M059J (cell line): ENCODE measurements at places on chromosomes 4 and X.

GRCh38 chr4:105329081-105329480 is 144.8 kb downstream of the PPA2 start:
- no peak for DNase-seq

GRCh38 chr4:126018274-126018673 is 703.5 kb downstream of the FAT4 start:
- no peak for DNase-seq

DNA sequence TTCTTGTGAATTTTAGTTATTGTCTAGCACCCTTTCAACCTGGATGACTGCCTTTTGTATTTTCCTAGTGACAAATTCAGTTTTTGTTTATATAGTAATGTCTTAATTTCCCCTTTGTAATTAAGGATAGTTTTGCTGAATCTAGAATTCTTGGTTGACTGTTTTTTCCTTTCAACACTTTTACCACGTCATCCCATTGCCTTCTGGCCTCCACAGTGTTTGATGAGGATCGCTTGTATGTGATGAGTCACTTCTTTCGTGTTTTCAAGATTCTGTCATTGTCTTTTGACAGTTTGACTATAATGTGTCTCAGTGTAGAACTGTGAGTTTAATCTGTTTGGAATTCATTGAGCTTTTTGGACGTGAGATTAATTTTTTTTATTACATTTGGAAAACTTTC is 30.1 kb downstream of the KDM6A start:
- DNase-seq: peak; percentile 91

DNA sequence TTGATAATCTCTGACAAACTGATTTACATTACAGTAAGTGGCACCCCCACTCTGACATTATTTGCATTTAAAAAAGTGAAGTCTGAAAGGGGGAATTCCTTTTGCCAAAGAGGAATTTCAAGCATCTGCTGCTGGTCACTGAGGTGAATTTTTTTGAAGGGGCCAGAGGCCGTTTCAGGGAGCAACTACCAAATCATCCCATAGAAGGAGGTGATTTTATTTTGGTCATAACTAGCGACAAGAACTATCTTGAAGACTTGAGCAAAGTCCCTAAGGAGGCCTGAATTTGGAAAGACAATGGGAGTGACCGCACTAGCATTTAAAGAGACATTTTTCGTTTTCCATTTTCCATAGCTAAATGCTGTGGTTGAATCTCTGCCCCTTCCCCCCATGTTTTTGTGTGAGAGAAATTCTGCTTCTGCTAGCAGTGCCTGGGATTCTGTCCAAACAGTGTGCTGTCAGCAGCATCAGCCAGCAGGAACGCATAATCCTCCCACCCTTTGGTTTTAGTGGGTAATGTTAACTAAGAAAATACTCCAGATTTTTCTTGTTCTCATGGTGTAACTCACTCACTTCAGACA is 110.1 kb upstream of the MED14 start:
- DNase-seq: peak; percentile 92

DNA sequence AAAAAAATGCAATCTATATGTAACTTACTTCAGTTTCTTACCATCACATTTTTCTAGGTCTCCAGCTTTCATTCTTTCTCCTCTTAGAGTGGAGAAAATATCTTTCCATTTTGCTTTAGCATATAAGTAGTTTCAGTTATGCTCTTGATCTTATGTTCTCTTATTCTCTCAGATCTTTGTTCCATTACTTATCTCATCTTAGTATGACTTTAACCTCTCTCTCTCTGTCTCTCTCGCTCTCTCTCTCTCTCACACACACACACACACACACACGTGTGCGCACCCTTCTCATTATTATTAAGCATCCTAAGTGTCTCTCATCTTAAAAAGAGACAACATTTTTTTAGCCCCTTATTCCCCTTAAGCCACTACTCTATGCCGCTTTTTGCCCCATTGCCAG is 92.8 kb downstream of the FAAH2 start:
- DNase-seq: no peak

DNA sequence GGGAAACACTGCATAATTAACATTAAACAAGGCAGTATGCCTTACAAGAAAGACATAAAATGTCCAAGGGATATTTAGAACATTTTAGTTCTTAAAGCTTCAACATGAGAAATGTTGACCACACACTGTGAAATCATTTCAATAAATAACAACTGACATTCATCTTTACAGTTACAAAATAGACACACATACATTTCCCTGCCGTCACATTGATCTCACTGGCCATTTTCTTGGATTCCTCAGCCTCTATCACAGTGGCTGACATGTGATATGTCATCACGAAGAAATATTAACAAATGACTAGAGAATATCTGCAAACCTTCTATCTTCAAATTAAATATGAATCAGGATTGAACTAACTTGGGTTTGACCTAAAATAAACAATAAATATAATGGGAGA is 1.9 kb downstream of the CXCL2 start:
- no peak for DNase-seq

GRCh38 chr4:185524888-185525863 is 10.1 kb downstream of the PDLIM3 start:
- DNase-seq: peak; percentile 18

- peak; percentile 46 for DNase-seq
Measured at GRCh38 chr4:184347251-184348239, 126.8 kb downstream of the IRF2 start.

DNA sequence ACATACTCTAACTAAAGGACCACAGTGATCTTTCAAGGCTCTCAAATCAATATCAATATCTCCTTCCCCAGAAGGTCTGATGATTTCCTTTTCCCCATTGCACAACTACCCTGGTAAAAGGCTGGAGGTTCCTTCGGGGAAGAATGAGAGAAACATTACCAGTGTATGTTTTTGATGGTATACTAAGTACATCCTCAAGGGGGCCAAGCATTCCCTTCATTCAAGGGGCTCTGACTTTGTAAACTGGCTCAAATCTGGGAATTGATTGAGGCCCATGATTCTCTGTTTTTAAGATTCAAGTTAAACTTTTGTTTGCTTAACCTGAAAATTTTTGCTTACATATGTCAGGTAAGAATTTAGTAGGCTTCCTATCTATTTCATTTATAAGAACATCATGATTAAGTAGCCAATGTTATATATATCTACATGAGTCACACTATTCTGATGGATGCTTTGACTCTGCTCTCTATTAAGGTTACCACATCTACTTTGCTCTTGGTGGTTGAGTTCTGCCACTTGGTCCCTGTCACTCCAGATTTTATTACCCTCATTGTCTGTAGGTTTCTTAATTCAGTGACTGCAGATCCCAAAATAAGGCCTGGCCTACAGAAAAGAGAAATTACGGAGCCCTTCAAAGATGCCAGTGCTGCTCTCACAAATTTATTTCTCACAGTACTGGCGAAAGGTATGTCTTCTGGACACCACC is 16.4 kb upstream of the GUCY1B1 start:
- no peak for DNase-seq

DNA sequence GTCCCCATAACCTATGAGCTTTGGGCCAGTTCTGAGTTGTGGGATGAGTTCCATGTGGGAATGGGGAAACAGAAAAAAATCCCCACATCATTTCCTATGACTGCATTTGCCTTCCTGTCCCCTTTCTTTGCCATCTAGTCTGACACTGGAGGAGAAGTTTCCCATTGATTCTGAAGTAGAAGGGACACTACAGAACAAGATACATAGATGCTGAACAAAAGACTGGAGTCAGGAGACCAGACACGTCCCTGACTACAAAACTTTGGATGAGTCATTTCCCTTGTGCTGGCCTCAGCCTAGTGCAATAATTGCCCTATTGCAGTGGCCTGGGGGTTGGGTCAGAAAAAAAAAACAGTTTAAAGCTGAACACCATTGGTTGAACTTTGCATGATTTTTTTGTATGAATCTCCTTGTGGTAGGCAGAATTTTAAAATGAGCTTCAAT is 22.1 kb downstream of the BEX3 start:
- DNase-seq: peak; percentile 90

DNA sequence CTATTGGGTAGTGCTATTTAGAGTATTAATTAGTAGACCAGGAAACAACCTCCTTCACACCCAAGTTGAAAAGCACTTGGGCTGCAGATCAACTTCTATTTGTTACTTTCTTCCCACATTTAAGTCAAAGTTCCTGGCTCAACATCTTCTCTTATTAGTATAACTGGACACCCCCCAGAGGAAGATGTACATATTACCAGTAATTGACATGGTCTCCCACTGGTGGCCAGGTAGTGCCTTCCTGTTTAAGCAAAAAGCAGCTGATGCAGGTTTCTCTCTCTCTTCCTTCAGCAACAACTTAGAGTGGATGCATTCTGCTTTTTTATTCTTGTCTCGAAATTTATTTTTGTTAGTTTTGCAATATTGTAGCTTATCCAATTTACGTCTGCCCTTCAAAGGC is 438.1 kb downstream of the GBA3 start:
- DNase-seq: peak; percentile 17

GRCh38 chrX:113001836-113002235 is 161.2 kb upstream of the AMOT start:
- peak; percentile 17 for DNase-seq

DNA sequence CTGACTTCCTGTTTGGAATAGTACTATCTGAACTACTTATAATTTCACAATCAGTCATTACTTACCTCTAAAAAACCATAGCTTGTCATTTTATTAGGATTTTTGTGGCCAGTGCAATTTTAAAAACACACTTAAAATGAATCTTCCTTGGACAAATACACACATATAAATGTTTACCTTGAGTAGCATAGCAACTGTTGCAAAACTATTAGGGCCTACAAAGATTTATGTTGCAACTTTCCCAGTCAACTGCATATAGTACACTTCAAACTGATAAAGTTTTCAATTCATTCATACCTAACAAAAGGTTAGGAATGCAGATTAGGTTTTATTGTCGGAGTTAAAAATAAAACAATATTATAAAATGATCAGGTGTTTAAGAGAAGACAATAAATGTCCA is 193.0 kb downstream of the PDGFC start:
- DNase-seq: peak; percentile 89

GRCh38 chr4:175641024-175641423 is 171.0 kb downstream of the GPM6A start:
- no peak for DNase-seq

GRCh38 chr4:14513471-14513870 is 488.8 kb upstream of the CPEB2 start:
- DNase-seq: peak; percentile 60

- DNase-seq: peak; percentile 28
Measured at GRCh38 chr4:55925241-55925640, 23.5 kb upstream of the CEP135 start.

DNA sequence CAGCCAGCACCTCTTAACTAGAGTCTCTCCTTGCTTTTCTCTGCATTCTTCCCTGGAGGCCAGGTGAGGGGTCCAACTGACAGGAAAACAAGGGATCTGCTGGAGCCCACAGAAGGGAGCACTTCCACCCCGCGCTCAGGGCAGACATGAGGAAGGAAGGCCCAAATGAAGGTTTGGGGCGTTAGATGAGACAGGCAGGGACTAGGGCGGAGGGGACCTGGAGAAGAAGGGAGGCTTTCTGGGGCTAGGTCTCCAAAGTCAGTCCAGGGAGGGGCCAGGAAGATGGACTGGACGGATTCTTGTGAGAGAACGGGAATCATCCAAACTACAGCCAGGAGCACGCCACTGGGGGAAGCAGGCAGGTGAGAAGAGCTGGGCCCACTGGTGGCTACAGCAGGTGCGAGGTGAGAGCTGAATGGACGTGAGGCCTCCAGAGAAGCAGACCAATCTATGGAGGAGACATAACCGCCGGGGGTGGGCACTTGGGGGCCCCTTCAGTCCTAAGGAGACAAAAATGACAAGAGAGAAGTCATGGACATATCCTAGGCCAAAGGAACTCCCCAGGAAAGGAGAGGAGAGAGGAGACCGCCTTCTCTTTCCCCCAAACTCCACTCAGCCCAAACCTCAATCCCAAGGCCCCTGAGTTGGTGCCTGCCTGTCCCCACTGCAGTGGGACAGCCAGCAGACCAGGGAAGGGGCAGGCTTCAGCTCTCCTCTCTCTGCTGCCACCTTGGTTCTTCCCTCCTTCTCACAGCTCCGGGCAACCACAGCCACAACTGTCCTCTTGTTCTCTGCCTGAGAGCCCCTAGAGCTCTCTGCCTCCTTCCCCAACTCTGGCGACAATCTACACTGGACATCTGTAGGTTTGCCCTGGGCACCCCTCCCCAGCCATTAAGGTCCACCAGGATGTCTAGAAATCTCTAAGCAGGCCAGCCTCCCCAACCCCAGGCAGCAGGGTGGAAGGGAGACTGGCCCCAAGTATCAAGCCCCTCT is 7.0 kb downstream of the APLN start:
- DNase-seq: no peak

- no peak for DNase-seq
Measured at GRCh38 chrX:84865113-84865512, 138.6 kb upstream of the APOOL start.

DNA sequence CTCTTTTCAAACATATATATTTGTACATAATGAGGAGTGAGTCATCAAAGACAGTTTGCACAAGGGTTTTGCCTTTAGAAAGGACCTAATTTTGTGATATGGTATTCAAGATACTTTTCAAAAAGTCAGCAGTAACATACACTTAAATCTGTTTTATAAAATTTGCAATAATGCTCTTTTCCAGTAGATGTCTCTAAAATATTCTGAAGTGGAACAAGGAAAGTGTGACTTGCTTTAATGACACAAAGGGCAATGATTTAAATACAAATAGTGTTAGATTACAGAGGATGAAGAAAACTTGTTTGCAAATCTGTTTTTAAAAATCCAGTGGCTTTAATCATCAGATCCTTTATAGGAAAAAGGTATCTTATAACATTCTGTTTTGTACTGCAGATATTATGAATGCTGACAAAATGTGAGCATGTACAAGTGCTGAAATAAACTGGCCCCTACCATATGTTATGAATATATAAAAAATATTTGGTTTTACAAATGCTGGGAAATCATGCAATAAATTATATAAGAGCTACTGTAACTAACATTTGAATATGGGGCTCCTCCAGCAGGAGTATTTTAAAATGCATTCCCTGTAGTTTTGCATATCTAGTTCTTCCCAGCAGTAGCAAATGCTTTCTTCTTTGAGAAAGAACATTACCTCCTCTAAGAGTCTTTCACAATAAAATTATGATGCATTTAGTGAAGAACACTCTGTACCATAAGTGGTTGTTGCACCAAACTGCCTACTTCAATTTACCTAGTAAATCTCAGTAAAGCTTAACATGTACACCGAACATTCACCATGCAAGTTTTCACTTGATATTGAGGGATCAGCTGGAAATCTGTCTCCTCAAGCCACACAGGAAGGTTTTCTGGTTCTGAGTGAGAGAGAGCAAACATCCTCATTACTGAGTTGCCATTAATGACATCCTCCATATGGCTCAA is 20.2 kb downstream of the MMRN1 start:
- no peak for DNase-seq

DNA sequence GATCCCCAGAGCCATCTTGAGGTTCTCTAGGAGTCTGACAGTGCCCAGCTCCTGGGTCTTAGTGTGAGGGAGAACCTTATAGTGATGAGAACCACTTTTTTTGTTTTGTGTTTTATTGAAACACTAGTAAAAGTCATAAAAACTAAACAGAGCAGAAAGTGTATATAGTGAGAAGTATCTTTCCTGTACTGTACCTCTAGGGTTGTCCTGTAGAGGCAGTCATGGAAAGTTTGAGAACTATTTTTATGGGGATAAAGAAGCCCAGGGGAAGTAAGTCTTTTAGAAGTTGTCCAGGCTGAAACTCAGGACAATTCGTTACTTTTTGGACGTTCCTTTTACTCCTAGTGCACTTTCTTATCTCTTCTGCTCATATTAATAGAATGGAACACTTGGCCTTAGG is 40.9 kb downstream of the ADH5 start:
- no peak for DNase-seq

- no peak for DNase-seq
Measured at GRCh38 chrX:138709886-138710791, 1.4 kb downstream of the FGF13 start.
